ENCODE measurements at places on chromosomes 5 and 9.

DNA sequence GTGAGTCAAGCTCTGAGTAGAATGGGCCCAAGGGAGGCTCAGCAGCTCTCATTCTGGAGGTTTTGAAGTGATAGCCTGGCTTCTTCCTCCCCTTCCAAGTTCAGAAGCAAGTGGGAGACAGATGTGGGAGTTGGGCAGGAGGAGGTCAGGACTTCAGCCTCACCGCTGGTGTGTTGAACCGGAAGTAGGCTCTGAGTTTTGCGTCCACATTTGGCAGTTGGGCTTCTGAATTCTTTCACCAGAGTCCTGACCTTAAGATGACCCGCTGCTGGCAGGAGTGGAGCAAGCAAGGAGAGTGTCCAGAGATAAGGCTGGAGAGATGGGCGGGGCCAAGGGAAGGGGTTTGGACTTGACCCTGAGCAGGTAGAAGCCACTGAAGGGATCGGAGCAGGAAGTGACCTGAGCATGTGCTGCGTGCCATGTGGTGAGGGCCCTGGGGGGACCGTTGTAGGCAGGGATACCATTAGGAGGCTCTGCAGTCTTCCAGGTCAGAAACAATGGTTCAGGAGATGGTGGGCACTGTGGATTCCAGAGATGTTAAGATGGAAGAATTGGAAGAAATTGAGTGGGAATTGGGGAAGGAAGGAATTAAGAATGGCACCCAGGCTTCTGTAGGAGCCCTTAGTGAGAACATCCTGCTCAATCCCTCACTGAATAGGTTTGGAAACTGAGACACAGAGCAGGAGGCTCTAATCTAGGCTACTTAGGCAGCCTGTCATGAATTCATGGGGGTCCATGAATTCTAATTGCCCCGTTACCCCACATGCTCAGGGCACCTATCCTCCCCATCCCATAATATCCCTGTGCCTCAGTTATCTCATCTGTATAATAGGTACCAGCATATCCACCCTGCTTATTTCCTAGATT, 25.9 kb downstream of the GALNT12 start:
- no peak for DNase-seq

DNA sequence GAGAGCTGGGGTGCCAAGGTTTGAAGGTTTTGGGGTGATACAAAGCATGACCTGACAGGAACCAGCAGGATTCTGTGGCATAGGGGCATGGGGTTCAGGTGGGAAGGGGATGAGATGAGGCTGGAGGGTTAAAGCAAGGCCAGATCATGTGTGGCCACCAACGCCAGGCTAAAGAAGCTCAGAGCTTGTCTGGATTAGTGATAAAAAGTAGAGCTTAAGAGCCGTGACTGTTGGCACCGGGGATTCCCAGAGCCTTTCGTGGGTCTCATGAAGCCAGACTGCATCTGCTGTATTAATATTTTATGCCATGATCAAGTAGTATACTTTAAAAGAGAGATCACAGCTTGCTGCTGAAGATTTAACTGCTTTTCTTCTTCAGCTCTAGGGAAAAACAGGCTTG, 8.5 kb upstream of the GSN start:
- DNase-seq: no peak

GRCh38 chr9:103988821-103989220, 105.3 kb upstream of the SMC2 start:
- no peak for DNase-seq

- DNase-seq: no peak
Observed at GRCh38 chr5:99795031-99795430, 740.1 kb upstream of the FAM174A start.

- DNase-seq: no peak
Observed at GRCh38 chr5:98969400-98969799, 40.6 kb upstream of the CHD1 start.

GRCh38 chr5:1333986-1334385, 10.9 kb downstream of the CLPTM1L start:
- DNase-seq: no peak

DNA sequence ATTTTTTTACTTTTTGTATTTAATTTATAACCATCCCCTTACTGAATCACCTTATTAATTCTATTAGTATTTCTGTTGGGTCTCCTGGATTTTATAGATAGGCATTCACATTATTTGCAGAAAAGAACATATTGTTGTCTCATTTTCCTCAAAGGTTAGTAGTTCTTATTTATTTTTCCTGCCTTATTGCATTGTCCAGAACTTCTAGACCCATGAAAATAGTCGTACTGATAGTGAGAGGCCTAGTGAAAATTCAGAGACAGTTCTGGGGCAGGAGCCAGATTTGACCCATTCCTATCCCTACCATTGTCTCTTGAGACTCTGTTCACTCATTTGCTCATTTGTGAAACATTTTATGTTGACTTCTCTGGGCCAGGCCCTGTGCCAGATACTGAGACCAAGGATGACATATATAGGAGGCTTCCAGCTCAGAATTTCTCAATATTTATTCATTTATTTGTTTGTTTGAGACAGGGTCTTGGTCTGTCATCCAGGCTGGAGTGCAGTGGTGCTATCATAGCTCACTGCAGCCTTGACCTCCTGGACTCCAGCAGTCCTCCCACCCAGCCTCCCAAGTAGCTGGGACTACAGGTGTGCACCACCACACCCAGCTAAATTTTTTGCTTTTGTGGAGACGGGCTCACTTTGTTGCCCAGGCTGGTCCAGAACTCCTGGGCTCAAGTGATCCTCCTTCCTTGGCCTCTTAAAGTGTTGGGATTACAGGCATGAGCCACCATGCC, 34.7 kb downstream of the COL27A1 start:
- no peak for DNase-seq

DNA sequence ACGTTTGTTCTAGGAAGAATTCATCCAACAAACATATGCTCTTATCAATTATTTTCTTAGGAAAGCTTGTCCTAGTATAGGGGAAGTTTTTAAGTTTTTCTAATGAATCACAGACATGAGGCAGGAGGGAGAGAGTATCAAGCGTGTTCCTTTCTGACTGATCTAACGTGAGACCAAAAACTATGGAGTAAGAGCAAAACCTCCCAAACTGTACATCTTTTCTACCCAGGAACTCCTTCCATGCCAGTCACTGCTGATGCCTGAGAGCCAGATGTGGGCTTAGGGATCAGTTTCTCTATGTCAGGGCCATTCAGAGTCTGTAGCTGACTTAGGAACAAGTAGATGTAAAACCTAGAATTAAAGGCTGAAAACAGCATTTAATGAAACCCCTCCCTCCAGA, 51.7 kb upstream of the NFIB start:
- no peak for DNase-seq
